ENCODE measurements at places on chromosomes 7 and 10. TPM values are rescaled to one million over a fixed set of nuclear protein-coding genes. Genes with fewer than 3 reads are reported as not detected.

Gene STEAP4
- 125 TPM for total RNA-seq

DNA sequence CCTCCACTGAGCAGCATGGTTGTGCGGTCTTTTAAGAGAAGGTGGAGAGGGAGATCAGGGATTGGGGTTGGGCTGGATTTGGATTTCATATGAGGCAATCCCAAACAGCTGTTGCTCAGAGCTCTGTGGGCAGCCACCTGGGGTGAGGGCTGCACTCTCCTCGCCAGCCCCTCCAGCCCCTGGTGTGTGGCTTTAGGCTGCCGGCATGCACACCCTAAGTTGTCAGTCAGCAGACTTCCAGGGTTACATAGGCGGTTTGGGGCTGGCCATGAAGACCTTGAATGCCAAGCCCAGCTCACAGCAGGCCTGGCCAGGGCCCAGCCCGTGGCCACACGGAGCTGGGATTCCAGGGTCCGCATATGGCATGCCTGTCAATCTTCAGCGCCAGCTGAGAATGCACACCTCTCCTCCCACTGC is 54.8 kb downstream of the ZMIZ1 start:
- no peaks in the 10 kb centered on the region for H3K36me3 ChIP-seq
- no peak for DNase-seq
- H3K27ac ChIP-seq, result no peak overlapping the region
- no peak overlapping the region for H3K4me3 ChIP-seq
- no peaks in the 10 kb centered on the region for H3K4me1 ChIP-seq
- no peaks in the 10 kb centered on the region for H3K27me3 ChIP-seq

DNA sequence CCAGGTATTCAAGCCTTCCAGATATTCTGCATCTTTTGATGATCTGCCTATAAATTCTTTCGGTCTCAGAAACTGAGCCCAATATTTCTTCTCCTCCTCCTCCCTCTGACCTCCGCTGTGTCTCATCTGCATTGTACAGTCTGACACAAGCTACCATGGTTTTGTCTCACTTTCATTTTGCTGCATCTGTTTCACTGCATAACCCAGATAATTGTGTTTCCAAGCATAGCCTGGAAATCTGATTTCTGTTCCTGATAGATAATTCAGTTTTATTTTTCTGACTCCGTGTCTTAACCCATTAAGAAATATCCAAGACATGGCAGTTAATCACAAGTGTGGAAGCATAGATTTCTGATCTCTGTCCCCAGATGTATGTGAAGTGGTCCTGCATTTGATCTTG is 374.2 kb upstream of the SEMA3A start:
- no peak for DNase-seq
- no peaks in the 10 kb centered on the region for H3K36me3 ChIP-seq
- H3K4me1 ChIP-seq, result no peaks in the 10 kb centered on the region
- H3K27ac ChIP-seq, result no peak overlapping the region

GRCh38 chr10:101905251-101905650 is 61.7 kb upstream of the KCNIP2 start:
- DNase-seq, result no peak
- H3K36me3 ChIP-seq, result peaks cover 1% of the 10 kb centered on the region
- H3K4me3 ChIP-seq, result no peak overlapping the region
- no peak overlapping the region for H3K27ac ChIP-seq

GRCh38 chr10:106189292-106189691 is 975.2 kb downstream of the SORCS1 start:
- H3K4me3 ChIP-seq, result no peak overlapping the region
- H3K27me3 ChIP-seq, result no peaks in the 10 kb centered on the region
- H3K4me1 ChIP-seq, result no peaks in the 10 kb centered on the region
- DNase-seq, result no peak
- H3K36me3 ChIP-seq, result no peaks in the 10 kb centered on the region
- no peak overlapping the region for H3K27ac ChIP-seq

GRCh38 chr10:63723741-63724140 is 202.5 kb downstream of the REEP3 start:
- H3K27me3 ChIP-seq, result no peaks in the 10 kb centered on the region
- H3K36me3 ChIP-seq, result no peaks in the 10 kb centered on the region
- H3K4me3 ChIP-seq, result no peak overlapping the region

- no peak overlapping the region for H3K4me3 ChIP-seq
- no peaks in the 10 kb centered on the region for H3K27me3 ChIP-seq
- H3K4me1 ChIP-seq, result no peaks in the 10 kb centered on the region
- H3K36me3 ChIP-seq, result no peaks in the 10 kb centered on the region
These were observed 209.0 kb downstream of the JCAD start for GRCh38 chr10:29850371-29850770.

- DNase-seq, result no peak
- H3K4me1 ChIP-seq, result no peaks in the 10 kb centered on the region
- no peaks in the 10 kb centered on the region for H3K27me3 ChIP-seq
- no peak overlapping the region for H3K27ac ChIP-seq
These were observed 226.8 kb downstream of the TCERG1L start for GRCh38 chr10:131084791-131085090.

DNA sequence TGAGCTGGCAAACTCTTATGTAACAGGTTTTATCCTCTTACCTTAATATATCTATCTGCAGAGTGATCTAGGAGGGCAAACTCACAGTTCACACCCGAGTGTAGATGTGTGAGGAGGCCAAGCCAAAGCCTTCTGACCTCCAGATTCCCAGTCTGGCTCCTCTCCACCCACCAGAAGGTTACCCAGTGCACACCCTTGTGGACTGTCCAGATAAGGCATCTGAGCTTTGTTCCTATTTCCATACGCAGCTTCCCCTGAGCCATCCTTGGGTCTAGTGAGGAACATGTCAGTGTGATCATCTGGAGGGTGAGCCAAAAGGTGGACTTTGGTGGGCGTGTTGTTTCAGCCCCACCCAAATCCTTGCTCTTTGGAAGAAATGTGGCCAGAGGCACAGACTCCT is 203.0 kb upstream of the MEOX2 start:
- no peaks in the 10 kb centered on the region for H3K27me3 ChIP-seq
- no peaks in the 10 kb centered on the region for H3K36me3 ChIP-seq
- H3K27ac ChIP-seq, result no peak overlapping the region
- no peaks in the 10 kb centered on the region for H3K4me1 ChIP-seq
- DNase-seq, result no peak

- no peaks in the 10 kb centered on the region for H3K27me3 ChIP-seq
- H3K36me3 ChIP-seq, result peaks cover 3% of the 10 kb centered on the region
- DNase-seq, result no peak
- no peak overlapping the region for H3K27ac ChIP-seq
- H3K4me1 ChIP-seq, result no peaks in the 10 kb centered on the region
These were observed 50.4 kb upstream of the WNT16 start for GRCh38 chr7:121278120-121279021.

Gene PRKAR1B
- total RNA-seq, result 6.6 TPM

DNA sequence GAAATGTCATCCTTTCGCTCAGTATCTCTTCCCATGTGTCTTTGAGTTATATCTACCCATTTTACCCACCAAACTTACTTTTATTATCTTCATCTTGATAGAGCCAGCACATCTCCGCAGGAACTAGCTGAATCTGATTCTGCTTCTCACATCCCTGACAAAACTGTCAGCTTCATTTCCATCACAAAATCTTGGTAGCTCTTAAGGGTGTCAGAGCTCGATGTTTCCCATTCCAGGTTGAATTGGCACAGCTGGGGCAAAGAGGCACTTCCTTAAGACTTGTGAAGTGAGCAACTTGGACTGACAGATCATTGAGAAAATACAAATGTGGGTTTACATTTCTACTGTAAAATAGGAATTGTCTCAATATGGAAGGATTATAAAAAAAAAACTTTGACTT is 434.5 kb downstream of the SUGCT start:
- no peak for DNase-seq
- no peaks in the 10 kb centered on the region for H3K36me3 ChIP-seq
- peaks cover 8% of the 10 kb centered on the region for H3K4me1 ChIP-seq
- H3K4me3 ChIP-seq, result no peak overlapping the region
- peak overlapping the region; percentile 8 for H3K27ac ChIP-seq

Gene CLIP2
- total RNA-seq, result 35.7 TPM

Gene PRPS1L1
- total RNA-seq, result not detected

- no peaks in the 10 kb centered on the region for H3K4me1 ChIP-seq
- no peak within 1 kb of the TSS for H3K27ac ChIP-seq
- no peaks in the 10 kb centered on the region for H3K36me3 ChIP-seq
- H3K27me3 ChIP-seq, result no peaks in the 10 kb centered on the region
- H3K4me3 ChIP-seq, result peak within 1 kb of the TSS; percentile 97
These were observed at the start of gene CDK6 for GRCh38 chr7:92836489-92836999. TSS of gene CDK6 (minus strand) at chr7:92836573. CDS start at chr7:92833323, 3,250 bp downstream.

DNA sequence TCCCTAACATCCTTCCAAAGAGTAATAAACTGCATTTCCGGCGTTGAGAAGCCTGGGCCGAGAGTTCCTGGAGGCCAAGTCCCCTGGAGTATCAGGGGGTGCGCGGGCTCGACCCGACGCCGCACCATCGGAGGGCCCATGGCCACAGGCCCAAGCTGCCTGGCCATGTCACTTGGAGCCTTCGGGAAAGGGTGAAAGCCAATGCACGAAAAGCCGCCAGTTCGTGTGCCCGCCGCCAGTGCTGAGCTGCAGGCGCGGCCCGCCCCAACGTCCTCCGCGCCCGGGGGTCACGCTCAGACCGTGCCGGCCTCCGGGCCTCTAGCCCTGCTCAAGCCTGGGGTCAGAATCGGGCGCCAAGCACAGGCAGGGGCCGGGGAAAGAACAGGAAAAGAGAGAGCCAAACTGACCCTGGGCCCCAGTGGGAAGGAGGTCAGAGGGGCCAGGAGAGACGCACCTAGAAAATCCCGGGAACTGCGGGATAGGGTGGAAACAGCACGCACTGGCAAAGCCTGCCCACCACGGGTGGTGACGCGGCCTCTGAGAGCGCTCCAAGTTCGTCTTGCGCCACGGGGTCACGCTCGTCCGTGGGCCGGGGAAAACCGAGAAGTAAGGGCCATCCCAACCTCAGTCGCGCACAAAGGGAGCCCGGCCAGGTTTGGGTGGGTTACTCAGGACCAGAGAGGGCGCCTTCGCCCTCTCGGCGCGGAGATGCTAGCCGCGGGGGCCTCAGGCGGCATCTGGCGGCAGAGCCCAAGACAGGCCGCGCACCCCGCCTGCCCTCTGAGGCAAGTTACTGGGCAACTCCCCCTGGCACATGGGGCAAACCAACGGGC is 4.2 kb upstream of the EBF3 start:
- no peaks in the 10 kb centered on the region for H3K4me1 ChIP-seq
- H3K27me3 ChIP-seq, result no peaks in the 10 kb centered on the region
- H3K27ac ChIP-seq, result no peak overlapping the region
- no peak overlapping the region for H3K4me3 ChIP-seq

GRCh38 chr7:151472644-151473380 is 32.9 kb upstream of the CRYGN start:
- no peak overlapping the region for H3K4me3 ChIP-seq
- no peaks in the 10 kb centered on the region for H3K27me3 ChIP-seq
- no peak for DNase-seq
- no peak overlapping the region for H3K27ac ChIP-seq
- peaks cover 3% of the 10 kb centered on the region for H3K36me3 ChIP-seq
- H3K4me1 ChIP-seq, result no peaks in the 10 kb centered on the region

GRCh38 chr10:61029411-61029810 is 85.4 kb upstream of the RHOBTB1 start:
- no peak overlapping the region for H3K4me3 ChIP-seq
- H3K27ac ChIP-seq, result no peak overlapping the region
- no peaks in the 10 kb centered on the region for H3K4me1 ChIP-seq
- H3K36me3 ChIP-seq, result no peaks in the 10 kb centered on the region

DNA sequence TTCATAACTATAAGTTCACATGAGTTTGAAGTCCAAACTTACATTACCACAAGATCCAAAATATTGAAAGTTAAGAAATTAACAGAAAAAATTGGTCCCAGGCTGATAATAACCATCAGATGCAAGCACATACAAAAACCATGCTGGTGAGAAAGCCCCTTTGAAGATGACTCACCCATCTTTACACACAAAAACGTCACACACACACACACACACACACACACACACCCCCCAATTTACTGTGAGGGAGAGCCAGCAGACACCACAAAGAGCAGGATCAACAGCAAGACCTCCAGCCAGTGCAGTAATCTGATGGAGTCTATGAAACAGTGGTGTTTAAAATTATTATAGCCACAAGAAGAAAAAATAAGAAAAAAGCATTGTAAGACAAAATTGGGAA is 50.1 kb upstream of the DRGX start:
- H3K36me3 ChIP-seq, result no peaks in the 10 kb centered on the region
- peaks cover 6% of the 10 kb centered on the region for H3K4me1 ChIP-seq
- DNase-seq, result no peak
- no peak overlapping the region for H3K27ac ChIP-seq
- H3K27me3 ChIP-seq, result no peaks in the 10 kb centered on the region

Gene CDC14C
- total RNA-seq, result not detected

DNA sequence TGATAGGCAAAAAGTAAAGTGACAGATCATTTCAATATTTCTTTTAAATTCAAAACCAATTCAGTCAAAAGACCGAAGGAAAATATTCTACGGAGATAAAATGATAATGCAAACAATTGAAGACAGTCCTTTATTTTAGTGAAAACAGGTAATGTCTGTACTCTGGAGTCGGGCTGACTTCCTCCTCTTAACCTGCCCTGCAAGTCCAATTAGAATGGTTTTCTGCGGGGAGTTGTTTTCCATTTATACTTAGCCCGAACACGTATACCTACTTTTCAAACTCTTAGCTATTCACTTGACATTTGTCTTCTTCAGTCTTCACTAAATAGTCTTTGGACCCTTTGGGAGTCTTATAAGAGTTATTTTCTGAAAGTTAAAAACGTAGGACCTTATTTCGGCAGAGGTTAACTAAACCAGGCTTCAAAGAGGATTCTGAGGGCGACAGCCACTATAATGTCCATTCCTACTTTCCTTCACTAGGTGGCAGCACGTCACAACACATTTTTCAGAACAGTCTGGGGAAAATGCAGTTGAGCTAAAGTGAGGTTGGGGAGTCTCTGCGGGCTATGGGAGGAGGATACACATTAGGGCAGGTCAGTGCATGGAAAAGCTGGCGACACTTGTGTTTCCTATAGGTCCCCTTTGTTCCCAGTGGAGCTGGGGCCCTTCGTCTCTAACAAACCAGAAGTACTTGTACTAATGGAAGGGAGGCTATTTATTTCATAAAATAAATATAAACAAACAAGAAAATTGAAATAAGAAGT is 472.0 kb downstream of the KCNMA1 start:
- no peak overlapping the region for H3K4me3 ChIP-seq
- no peak overlapping the region for H3K27ac ChIP-seq
- DNase-seq, result no peak
- H3K36me3 ChIP-seq, result no peaks in the 10 kb centered on the region

Gene AKR1B1
- total RNA-seq, result 60.3 TPM

Gene CCDC3
- 119 TPM for total RNA-seq

GRCh38 chr10:60203993-60204618 is 185.6 kb downstream of the ANK3 start:
- H3K4me3 ChIP-seq, result no peak overlapping the region
- DNase-seq, result no peak
- H3K36me3 ChIP-seq, result no peaks in the 10 kb centered on the region
- no peaks in the 10 kb centered on the region for H3K4me1 ChIP-seq

GRCh38 chr7:135801045-135801693 is 52.6 kb upstream of the FAM180A start:
- no peaks in the 10 kb centered on the region for H3K36me3 ChIP-seq
- H3K4me3 ChIP-seq, result peak overlapping the region; percentile 24
- H3K4me1 ChIP-seq, result no peaks in the 10 kb centered on the region
- no peak for DNase-seq

DNA sequence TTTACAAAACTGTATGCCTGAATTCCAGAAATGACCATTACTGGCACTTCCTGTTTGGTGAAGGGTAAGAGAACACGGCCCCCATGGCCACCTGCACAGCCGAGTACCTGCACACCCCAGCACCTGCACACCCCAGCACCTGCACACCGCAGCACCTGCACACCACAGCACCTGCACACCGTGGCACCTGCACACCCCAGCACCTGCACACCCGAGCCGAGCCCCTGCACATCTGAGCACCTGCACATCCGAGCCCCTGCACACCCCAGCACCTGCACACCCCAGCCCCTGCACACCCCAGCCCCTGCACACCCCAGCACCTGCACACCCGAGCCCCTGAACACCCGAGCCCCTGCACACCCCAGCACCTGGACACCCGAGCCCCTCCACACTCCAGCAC is 243.5 kb downstream of the DNAJB6 start:
- H3K4me3 ChIP-seq, result no peak overlapping the region
- H3K36me3 ChIP-seq, result no peaks in the 10 kb centered on the region
- no peak overlapping the region for H3K27ac ChIP-seq
- no peaks in the 10 kb centered on the region for H3K27me3 ChIP-seq
- H3K4me1 ChIP-seq, result no peaks in the 10 kb centered on the region
